ENCODE measurements at places on chromosomes 1 and 21. TPM values are rescaled to one million over a fixed set of nuclear protein-coding genes. Genes with fewer than 3 reads are reported as not detected.
A peak's percentile ranks its signal among the peaks of the same experiment; 100 is the strongest.

RIPPLY3 gene
- not detected for total RNA-seq

FAM76A gene
- total RNA-seq, result 11.3 TPM

GRCh38 chr1:53326598-53327181 lies 1.2 kb downstream of the LRP8 start:
- DNase-seq, result peak; percentile 79
- H3K4me1 ChIP-seq, result peaks cover 6% of the 10 kb centered on the region
- no peaks in the 10 kb centered on the region for H3K27me3 ChIP-seq
- H3K36me3 ChIP-seq, result no peaks in the 10 kb centered on the region

DNA sequence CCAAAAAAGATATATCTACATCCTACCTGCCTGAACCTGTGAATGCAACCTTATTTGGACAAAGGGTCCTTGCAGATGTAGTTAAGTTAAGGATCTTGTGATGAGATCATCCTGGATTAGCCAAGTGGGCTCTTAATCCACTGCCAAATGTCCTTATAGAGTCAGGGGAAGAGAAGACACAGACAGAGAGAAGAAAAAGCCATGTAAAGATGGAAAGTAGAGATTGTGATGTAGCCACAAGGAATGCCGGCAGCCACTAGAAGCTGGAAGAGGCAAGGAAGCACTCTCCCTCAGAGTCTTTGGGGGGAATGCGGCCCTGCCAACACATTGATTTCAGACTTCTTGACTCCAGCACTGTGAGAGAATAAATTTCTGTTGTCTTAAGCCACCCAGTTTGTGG lies 16.2 kb downstream of the HSD11B1 start:
- H3K27me3 ChIP-seq, result no peaks in the 10 kb centered on the region
- no peak overlapping the region for H3K27ac ChIP-seq
- H3K36me3 ChIP-seq, result no peaks in the 10 kb centered on the region
- no peak overlapping the region for H3K4me3 ChIP-seq

FBXO2 gene
- 1.2 TPM for total RNA-seq

CDC42BPA gene
- 26.4 TPM for total RNA-seq

- H3K4me3 ChIP-seq, result no peak overlapping the region
- DNase-seq, result no peak
- no peak overlapping the region for H3K27ac ChIP-seq
- H3K27me3 ChIP-seq, result no peaks in the 10 kb centered on the region
- no peaks in the 10 kb centered on the region for H3K36me3 ChIP-seq
Observed at GRCh38 chr1:28317014-28317413, 11.8 kb upstream of the MED18 start.

ILF2 gene
- total RNA-seq, result 171 TPM

DPT gene
- 16.2 TPM for total RNA-seq

IFNAR1 gene
- 32.3 TPM for total RNA-seq

GRCh38 chr1:113875714-113876113 lies 4.2 kb upstream of the PTPN22 start:
- no peak for DNase-seq
- no peak overlapping the region for H3K4me3 ChIP-seq
- no peaks in the 10 kb centered on the region for H3K4me1 ChIP-seq
- H3K27ac ChIP-seq, result peak overlapping the region; percentile 23
- H3K36me3 ChIP-seq, result no peaks in the 10 kb centered on the region

- H3K27me3 ChIP-seq, result no peaks in the 10 kb centered on the region
- H3K36me3 ChIP-seq, result no peaks in the 10 kb centered on the region
- H3K4me1 ChIP-seq, result no peaks in the 10 kb centered on the region
- DNase-seq, result no peak
- no peak overlapping the region for H3K27ac ChIP-seq
Observed at GRCh38 chr21:15701830-15702229, 28.0 kb upstream of the USP25 start.

- no peaks in the 10 kb centered on the region for H3K36me3 ChIP-seq
- no peak for DNase-seq
- no peak overlapping the region for H3K4me3 ChIP-seq
Observed at GRCh38 chr1:21620011-21620410, 49.1 kb downstream of the RAP1GAP start.

DNA sequence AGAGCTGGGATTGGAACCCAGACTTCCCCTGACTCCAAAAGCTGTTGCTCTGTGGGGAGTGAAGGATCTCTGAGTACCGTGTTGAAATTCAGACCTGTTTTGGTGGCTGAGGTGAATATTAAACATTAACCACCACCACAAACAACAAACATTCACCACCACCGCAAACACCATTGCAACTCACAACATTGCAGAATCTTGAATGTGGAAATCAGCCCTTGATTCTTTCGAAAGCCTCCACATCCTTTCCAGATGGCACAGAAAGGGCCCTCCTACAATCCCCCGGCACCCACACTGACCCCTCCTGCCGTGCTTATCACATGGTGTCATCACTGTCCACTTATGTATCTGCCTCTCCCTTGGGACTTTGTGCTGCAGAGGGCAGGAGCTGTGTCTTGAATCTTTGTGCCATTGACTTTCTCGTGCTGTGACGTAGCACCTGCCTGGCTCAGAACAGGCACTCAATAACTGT lies 1.4 kb downstream of the CDA start:
- DNase-seq, result peak; percentile 31
- peak overlapping the region; percentile 45 for H3K4me3 ChIP-seq
- H3K27me3 ChIP-seq, result no peaks in the 10 kb centered on the region
- peak overlapping the region; percentile 79 for H3K27ac ChIP-seq
- no peaks in the 10 kb centered on the region for H3K4me1 ChIP-seq
- H3K36me3 ChIP-seq, result no peaks in the 10 kb centered on the region

- H3K4me1 ChIP-seq, result no peaks in the 10 kb centered on the region
- H3K27ac ChIP-seq, result no peak overlapping the region
- no peaks in the 10 kb centered on the region for H3K27me3 ChIP-seq
- no peaks in the 10 kb centered on the region for H3K36me3 ChIP-seq
- no peak overlapping the region for H3K4me3 ChIP-seq
Observed at GRCh38 chr1:55611123-55611522, 396.0 kb upstream of the USP24 start.

DNA sequence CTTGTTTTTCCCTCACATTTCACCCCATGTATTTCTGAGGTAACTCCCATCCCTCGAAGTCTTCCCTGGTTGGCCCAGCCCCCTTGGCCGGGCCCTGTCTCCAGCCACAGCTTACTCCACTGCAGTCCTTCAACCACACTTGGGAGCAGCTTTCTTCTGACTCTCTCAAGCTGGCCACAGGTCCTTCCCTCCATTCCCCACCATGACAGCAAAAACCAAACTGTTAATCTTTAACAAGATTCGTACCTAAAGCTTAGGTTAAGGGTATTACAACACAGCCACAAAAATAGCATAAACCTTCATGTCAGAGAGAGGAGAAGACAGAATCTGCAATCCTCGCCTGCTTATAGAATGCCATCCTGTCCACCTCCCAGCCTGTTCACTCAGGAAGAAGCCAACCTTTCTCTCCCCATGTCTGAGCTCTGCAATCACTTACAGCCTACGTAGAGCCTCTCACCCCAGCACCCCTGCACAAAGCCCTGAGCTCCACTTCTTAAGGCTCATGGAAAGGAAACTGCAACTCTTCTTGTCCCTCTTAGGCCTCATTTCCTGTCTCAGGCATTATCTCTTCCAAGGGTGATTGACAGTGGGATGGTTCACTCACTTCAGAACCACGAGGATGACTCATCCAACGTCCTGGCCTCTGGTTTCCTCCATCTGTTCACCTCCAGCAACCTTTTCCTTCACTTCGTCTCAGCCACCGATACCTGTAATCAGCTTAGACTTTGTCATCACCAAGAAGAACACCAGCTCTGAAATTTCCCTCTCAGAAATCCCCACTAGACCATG lies 72.8 kb downstream of the CD2 start:
- peak overlapping the region; percentile 87 for H3K27ac ChIP-seq
- peaks cover 21% of the 10 kb centered on the region for H3K4me1 ChIP-seq
- H3K4me3 ChIP-seq, result no peak overlapping the region
- H3K27me3 ChIP-seq, result no peaks in the 10 kb centered on the region

DNA sequence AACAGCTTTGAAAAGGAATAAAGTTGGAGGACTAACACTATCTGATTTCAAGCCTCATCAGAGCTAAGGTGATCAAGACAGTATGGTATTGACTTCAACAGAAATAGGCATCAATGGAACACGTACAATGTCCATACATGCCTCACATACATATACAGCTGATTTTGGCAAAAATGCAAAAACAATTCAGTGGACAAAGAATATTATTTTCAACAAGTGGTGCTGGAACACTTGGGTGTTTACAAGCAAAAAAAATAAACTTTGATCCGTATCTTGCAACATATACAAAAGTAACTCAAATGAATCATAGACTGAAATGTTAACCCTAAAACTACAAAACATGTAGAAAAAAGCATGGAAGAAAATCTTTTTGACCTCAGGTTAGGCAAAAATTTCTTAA lies 141.9 kb upstream of the ZC3H11B start:
- no peaks in the 10 kb centered on the region for H3K36me3 ChIP-seq
- H3K4me3 ChIP-seq, result no peak overlapping the region
- H3K4me1 ChIP-seq, result no peaks in the 10 kb centered on the region
- no peaks in the 10 kb centered on the region for H3K27me3 ChIP-seq
- H3K27ac ChIP-seq, result no peak overlapping the region
- DNase-seq, result no peak

- no peaks in the 10 kb centered on the region for H3K36me3 ChIP-seq
- H3K27ac ChIP-seq, result no peak overlapping the region
- H3K27me3 ChIP-seq, result no peaks in the 10 kb centered on the region
- no peaks in the 10 kb centered on the region for H3K4me1 ChIP-seq
- no peak for DNase-seq
Observed at GRCh38 chr1:41864471-41865040, 54.2 kb downstream of the HIVEP3 start.

UBE2U gene
- total RNA-seq, result not detected

DUSP10 gene
- total RNA-seq, result 2.8 TPM

All from colonic mucosa (tissue), 4 donors.